ENCODE measurements at places on chromosomes 16 and 17.

DNA sequence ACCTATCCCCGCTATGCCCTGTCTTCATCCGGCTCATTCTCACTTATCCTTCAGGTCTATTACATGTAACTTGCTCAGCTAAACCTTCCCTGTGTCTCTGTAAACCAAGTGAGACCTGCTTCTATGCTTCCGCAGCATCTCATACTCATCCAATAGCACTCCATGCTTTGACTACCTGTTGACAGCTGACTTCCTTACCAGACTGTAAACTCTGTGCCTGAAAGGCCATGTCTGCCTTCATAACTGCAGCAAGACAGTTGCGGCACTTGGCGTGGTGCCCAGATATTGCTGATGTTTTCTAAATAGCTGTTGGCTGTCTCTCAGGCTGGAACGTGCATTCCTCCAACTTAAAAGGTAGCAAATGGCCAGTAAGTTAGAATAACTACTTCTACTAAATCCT lies 1.8 kb upstream of the OR1E1 start:
- no peak for DNase-seq

GRCh38 chr17:65556014-65556909 lies 5.2 kb downstream of the AXIN2 start:
- DNase-seq: no peak

DNA sequence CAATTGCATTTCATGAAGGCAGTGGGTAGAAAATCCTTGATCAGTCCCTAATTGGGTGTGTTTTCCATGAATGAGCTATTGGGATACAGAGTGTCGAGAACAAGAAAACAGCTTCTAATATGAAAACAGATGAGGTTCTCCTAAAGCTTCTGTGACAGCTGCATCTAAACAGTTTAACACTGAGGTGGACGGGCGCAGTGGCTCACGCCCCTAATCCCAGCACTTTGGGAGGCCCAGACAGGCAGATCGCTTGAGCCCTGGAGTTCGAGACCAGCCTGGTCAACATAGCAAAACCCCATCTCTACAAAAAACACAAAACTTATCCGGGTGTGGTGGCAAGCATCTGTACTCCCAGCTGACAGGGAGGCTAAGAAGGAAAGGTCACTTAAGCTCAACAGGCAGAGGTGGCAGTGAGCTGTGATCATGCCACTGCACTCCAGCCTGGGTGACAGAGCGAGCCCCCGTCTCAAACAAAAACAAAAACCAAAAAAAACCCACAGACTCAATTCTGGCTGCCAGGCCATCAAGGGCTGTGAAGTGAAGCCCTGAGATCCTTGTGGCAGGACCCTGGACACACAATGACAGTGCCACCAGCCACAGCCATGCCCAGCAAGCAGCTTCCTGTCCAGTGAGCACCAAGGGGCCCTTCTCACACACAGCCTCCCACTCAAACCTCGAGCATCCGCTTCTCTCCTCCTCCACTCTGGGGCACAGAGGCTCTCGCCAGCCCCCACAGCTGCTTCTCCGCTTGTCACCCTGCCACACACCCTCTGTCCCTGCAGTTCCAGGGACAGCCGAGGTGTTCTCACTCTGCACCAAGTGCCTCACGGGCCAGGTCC lies 44.0 kb downstream of the ANKRD11 start:
- DNase-seq: no peak

GRCh38 chr16:50309156-50309526 lies 42.8 kb downstream of the ADCY7 start:
- no peak for DNase-seq

Measured in NCI-H748 treated with DMSO at 0.1 percent for 48 hours (cell line).